ENCODE measurements at places on chromosomes 4 and X.

DNA sequence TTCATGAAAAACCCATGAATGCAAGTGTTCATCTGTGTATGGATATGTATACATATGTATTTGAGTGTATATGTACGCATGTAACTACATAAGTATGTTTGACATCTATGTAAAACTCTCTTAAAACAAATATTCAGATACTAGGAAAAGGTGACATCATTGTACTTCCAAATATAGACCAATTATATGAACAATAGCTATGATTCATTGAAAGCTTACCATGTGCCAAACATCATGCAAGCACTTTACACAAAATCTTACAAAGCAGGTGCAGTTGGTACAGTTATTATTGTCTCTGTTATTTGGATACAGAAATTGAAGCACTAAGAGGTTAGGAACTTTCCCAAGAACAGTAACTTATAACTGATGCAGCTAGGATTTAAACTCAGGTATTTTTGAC is 21.4 kb downstream of the MAGEB17 start:
- no peak for DNase-seq

DNA sequence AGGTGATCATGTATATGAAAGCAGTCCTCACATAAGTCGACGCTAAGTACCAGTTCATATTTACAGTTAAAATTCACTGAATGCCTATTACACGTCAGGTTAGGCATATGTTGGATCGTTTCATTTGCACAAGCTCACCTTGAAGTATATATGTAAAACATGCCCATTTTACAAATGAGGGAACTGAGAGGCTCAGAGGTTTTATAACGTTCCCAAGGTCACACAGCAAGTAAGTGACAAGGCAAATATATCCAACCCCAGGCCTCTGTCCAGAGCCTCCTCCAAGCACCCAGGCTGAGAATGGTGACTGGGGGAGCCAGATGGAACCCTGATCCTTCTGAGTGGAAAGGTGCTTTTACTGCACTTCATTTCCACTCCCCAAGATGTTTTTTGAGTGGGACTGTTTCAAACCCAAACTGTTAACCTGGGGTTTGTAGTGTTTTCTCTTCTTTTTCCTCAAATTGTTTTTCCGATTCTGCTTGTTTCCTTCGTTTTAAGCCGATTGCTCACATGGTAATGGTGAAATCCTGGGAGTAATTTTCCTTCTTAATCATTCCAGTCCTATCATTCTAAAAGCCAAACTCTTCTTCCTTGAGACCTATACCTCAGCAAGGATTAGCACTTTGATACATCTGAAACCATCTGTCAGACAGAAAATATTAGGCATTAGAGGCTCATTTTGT is 791 bp downstream of the SMIM20 start:
- DNase-seq = no peak

DNA sequence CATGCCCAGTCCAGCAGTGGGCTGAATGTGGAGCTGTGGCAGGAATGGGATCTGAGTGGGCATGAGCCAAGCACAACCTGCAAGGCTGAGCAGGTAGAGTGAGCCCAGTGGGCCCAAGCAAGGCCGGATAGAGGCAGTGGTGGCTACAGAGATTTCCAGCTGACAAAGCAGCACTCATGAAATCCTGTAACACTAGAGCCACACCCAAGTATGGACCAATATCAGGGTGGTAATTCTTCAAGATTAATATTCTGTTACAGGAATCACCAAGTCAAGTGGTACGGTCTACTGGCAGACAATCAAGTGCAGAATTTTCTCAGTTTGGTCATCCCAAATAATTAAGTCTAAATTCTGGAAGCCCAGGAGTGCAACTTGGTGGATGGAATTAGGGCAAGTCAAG is 132.4 kb upstream of the ENPEP start:
- no peak for DNase-seq

DNA sequence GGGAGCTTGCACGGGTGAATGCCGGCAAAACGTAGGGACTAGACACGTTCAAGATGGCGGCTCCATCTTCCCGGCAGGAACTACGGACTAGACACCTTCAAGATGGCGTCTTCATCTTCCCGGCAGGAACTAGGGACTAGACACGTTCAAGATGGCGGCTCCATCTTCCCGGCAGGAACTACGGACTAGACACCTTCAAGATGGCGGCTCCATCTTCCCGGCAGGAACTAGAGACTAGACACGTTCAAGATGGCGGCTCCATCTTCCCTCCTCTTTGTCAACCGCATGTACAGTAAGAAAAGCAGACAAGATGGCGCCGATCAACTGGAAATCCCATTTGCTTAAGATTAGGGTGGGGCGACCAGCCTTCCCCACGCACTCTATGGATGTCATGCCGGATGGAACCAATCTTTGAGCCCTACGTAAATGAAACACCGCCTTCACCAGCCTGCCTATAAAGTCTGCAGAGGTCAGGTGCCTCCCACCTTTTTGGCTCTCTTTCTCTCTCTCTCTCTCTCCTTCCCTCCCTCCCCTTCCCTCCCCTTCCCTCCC is 222.4 kb downstream of the CRLF2 start:
- peak; percentile 99 for DNase-seq

DNA sequence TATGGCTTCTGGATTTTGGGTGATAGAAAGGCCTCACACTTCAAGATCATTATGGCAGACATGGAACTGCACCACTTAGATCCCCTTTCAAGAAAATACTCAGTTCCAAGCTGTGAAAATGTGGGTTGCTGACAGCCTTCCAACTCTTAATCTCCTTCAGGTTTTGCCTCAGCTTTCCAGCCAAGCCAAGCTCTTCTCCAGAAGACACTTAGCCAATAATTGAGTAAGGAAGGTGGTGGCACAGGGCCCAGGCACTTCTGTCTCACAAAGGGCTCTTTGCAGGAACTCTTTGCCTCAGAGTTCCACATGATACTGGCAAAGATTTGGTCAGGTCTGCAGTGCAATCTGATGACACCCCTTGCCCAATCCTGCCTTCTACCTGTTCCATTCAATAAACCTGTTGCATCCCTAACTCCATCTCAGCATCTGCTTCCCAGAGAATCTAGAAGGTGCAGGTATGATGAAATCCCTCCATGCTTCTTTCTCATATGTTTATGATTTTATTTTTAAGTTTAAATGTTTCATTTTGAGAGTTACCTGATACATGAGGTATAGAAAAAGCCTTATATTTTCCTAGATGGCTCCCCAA is 30.6 kb downstream of the ANXA5 start:
- no peak for DNase-seq

DNA sequence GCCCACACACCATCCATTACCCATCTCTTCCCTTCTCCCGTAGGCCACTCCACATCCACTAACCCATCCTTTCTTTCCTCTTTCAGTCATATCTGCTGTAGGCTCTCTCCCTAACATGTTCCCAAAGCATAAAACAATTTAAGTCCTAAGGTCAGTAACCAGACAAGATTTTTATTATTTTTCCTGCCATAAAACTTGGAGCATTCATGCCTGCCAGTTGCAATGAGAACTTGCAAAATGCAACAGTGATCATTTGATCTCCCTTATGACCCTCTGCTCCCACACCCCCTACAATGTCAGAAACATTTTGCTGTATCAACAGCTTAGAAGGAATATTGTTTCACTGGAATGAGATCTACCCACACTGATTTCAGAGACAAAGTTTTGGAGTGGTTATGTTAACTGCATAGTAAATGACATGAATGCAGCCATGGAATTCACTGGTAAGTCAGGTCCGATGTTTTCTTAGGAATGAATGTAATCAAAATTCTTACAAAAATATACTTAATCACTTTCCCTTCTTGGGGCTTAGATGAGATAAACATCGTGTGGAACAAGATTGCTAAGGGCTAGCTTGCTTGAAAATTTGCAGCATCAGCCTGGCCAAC is 5.7 kb downstream of the NIPAL1 start:
- no peak for DNase-seq

GRCh38 chr4:17492058-17492741 is 19.7 kb downstream of the QDPR start:
- DNase-seq = no peak

DNA sequence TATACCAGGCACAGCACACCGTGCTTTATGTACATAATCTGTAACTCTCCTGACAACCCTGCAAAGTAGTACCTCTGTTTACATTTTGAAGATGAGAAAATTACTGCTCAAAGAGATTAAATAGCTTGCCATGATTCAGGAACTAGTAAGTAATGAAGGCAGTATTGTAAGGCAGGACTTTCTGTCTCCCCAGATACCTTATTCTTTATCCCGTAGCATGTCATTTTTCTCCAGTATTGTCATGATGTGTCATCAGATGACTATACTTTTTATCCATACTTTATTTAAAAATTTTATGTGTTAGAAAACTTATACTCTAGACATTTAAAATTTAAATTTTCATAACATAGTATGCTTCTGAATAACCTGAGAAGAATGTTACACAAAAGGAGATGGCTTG is 188.3 kb upstream of the NUDT6 start:
- no peak for DNase-seq

- DNase-seq = no peak
Measured at GRCh38 chr4:80611678-80611979, 276.1 kb downstream of the CFAP299 start.

GRCh38 chr4:136369073-136369472 is 1163.2 kb downstream of the PCDH18 start:
- no peak for DNase-seq

DNA sequence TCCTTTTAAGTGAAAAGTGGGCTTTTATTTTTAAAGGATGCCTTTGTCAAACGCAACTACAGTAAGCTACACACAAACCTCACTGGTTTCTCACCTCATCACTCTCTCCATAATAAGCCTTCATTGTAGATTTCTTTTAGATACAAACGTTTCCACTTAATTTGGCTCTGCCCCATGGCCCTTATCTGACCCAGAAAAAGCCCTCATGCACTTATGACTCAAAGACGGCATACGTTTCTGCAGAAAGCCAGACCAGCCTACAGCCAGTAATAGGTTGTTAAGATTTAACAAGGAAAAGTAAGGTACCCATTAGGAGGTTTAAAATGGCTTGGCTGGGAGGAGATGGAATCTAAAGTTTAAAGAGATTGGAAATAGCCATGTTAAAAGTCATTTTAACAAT is 914.6 kb upstream of the INTU start:
- DNase-seq = no peak

DNA sequence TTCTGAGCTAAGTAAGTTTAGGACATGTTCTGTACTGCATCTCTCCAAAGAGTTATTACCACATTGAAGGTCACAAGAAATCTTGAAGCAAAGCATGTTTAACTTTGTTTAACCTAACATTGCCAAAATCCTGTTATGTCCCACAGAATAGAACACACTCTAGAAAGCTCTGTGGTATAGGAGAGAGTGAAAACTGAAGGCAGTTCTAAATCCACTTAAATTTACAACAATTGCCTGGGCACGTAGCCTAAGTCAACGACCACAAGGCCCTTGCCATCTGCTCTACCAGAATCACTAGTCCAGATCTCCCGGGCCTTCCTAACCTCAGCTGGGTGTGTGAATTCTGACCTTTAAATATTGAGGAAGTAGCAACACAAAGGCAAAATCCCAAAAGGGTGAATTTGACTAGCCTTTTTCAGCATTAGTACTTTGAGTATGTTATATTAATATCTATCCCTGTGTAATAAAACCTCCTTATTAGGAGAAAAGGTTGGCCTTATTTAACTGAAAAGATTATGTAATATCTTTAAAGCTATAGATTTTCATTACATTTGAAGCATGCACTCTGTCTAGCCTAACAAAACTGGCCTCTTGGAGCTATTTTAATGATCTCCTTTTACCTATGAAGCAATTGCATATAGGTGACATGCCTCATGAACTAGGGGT is 4.5 kb upstream of the MAML3 start:
- no peak for DNase-seq

- no peak for DNase-seq
Measured at GRCh38 chr4:76752861-76753501, 145.0 kb downstream of the SOWAHB start.

- DNase-seq = no peak
Measured at GRCh38 chr4:76270244-76271175, 19.0 kb downstream of the FAM47E start.

DNA sequence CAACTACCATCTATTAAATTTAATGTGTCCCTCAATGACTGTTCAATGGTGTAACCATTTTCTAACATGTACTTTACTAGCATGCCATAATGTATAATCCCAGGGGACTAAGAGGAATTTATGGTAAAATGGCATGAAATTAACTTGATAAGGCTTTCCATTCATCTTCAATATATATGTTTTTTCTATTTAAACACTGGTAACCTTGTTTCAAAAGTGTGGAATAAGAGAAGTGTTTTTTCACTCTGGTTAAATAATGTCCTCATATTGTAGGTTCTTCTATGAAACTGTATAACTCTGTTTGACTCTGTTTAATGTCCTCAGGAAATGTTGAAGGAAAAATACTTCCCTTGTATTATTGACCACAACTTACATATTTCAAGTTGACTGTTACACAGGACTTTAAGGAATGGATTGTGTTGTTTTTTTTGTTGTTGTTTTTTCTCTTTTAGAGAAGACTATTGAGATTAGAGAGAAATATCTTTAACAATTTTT is 113.8 kb upstream of the ARSJ start:
- DNase-seq = no peak

DNA sequence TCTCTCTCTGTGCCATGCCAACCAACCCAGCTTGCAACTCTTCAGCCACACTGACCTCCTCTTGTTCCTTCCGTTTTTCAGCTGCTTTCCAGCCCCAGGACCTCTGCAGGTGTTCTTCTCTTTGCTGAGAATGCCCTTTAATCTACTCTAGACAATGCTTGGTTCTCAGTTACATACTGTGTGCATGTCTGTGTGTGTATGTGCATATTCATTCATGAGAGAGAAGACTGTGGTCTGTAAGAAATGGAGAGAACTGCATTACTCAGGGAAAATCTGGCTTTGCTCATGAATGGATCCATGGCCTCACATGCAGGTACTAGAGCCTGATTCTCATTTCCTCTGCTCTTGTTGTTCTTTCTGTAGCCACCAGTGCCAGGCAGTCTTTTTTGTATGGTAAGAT is 636.9 kb upstream of the TENM3 start:
- no peak for DNase-seq

GRCh38 chr4:139317635-139318034 is 15.4 kb upstream of the NDUFC1 start:
- no peak for DNase-seq

GRCh38 chrX:100405424-100405823 is 4.6 kb downstream of the PCDH19 start:
- DNase-seq = no peak

DNA sequence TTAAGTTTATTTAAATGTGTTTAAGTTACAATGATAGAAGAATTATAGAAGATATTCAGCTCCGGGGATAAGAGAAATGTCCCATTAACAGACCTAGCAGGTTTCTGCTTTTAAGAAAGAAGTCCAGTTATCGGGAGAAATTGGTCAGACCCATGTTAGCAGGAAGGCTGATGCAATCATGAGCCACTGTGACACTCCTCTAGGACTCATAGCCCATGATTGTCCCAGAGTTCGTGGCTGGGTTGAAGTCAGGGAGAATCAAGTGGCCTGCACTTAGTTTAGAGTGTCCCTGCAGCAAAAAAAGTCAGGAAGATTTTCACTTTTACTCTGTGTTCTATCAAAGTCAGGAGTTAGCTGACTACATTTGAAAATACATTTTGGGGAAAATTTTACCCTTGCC is 72.0 kb downstream of the TMEM144 start:
- no peak for DNase-seq

- DNase-seq = no peak
Measured at GRCh38 chr4:98544818-98545414, 113.5 kb downstream of the TSPAN5 start.
